ENCODE measurements at places on chromosomes 5 and 9. TPM values are rescaled to one million over a fixed set of nuclear protein-coding genes. Genes with fewer than 3 reads are reported as not detected.

GRCh38 chr9:87013490-87013889 lies 66.2 kb upstream of the GAS1 start:
- no peak for DNase-seq

DNA sequence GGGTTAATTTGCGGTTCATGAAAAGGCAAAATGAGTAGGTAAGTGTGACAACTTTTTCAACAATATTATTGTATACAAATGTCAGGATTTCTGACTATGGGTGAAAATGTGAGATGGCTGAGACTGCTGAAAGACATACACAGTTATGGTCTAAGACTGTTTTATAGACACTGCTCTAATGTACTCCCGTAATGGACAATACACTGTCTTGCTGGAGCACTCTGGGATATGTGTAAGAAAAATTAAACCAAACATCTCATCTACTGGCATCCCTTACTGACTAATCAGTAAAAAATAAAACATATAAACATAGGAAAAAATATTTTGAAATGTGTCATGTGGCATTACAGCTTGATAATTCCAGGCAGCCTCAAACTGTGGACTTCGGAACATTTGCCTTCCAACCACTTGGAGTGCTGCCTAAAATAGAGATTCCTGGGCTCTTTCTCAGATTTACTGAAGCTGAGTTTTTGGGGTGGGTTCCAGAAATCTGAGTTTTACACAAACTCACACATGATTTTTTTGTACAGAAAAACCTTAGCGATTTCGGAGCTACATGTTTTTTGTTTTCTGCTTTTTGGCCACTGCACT lies 233.9 kb upstream of the TBCA start:
- DNase-seq: no peak

The IFT74 gene
- total RNA-seq: 11.0 TPM

The CER1 gene
- not detected for total RNA-seq

GRCh38 chr5:141031006-141031405 lies 20.2 kb upstream of the PCDHB1 start:
- DNase-seq: no peak

Measured in activated naive CD8-positive, alpha-beta T cell treated with anti-CD3 and anti-CD28 coated beads for 36 hours (primary cell).